ENCODE measurements at places on chromosomes 3 and 15. TPM values are rescaled to one million over a fixed set of nuclear protein-coding genes. Genes with fewer than 3 reads are reported as not detected.

GRCh38 chr3:27221264-27221932 is 147.8 kb downstream of the NEK10 start:
- peak; percentile 6 for DNase-seq

- no peak for DNase-seq
Measured at GRCh38 chr3:104291878-104292277, 1074.8 kb upstream of the ALCAM start.

Gene DUOXA2
- total RNA-seq, result 1.2 TPM

- no peak for DNase-seq
Measured at GRCh38 chr15:78192826-78193594, 41.4 kb downstream of the ACSBG1 start.

DNA sequence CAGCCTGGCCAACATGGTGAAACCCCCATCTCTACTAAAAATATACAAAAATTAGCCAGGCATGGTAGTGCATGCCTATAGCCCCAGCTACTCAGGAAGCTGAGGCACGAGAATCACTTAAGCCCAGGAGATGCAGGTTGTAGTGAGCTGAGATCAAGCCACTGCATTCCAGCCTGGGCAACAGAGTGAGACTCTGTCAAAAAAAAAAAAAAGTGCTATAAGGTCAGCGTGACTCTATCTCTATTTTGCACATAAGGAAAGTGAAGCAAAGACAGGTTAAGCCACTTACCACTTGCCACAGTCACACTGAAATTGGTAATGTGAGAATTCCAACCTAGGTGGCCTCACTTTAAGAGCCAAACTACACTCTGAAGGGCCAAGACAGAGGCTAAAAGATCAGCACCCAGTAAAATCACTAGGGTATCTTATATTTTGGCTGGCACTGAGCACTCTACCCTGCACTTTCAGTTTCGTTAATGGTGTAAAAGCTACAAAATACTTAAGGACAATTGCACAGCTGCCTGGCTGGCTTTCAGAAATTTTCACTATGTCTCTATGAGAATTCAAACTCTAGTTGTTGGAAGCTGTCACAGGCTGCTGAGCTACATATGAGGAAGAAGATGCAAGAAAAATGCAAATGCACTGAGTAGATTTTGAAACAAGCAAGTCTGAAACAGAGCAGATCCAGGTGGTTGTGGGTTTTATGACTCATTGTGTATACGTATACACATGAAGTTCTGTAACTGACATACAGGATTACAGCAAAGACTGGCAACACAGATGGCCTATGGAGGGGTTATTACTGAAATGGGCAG is 32.7 kb downstream of the TRANK1 start:
- peak; percentile 70 for DNase-seq

Gene RPL39L
- 3.0 TPM for total RNA-seq

Gene GOLGA8R
- total RNA-seq, result 8.5 TPM

Gene SLC51A
- total RNA-seq, result not detected

All from tongue (tissue), 3 donors.